ENCODE measurements at places on chromosomes 3 and 15.

GRCh38 chr3:184350618-184351017, 10.8 kb downstream of the CLCN2 start:
- no peaks in the 10 kb centered on the region for H3K27me3 ChIP-seq
- H3K4me1 ChIP-seq, result peaks cover 21% of the 10 kb centered on the region
- DNase-seq, result no peak
- peaks cover 3% of the 10 kb centered on the region for H3K36me3 ChIP-seq
- H3K4me3 ChIP-seq, result no peak overlapping the region

- no peak overlapping the region for H3K27ac ChIP-seq
- no peak for DNase-seq
- H3K27me3 ChIP-seq, result no peaks in the 10 kb centered on the region
- H3K4me1 ChIP-seq, result no peaks in the 10 kb centered on the region
- no peaks in the 10 kb centered on the region for H3K36me3 ChIP-seq
- no peak overlapping the region for H3K4me3 ChIP-seq
These were observed 213.8 kb downstream of the SLC9A9 start for GRCh38 chr3:143634427-143634826.

GRCh38 chr15:31391687-31392671, 65.3 kb downstream of the KLF13 start:
- H3K27ac ChIP-seq, result no peak overlapping the region
- H3K36me3 ChIP-seq, result no peaks in the 10 kb centered on the region
- H3K4me3 ChIP-seq, result peak overlapping the region; percentile 83
- no peaks in the 10 kb centered on the region for H3K27me3 ChIP-seq
- peak; percentile 79 for DNase-seq

GRCh38 chr3:156702367-156702766, 28.0 kb downstream of the TIPARP start:
- peaks cover 8% of the 10 kb centered on the region for H3K4me1 ChIP-seq
- DNase-seq, result no peak
- no peak overlapping the region for H3K4me3 ChIP-seq
- no peak overlapping the region for H3K27ac ChIP-seq
- peaks cover 44% of the 10 kb centered on the region for H3K36me3 ChIP-seq

- H3K36me3 ChIP-seq, result peaks cover 5% of the 10 kb centered on the region
- no peak overlapping the region for H3K4me3 ChIP-seq
- no peak for DNase-seq
- H3K27me3 ChIP-seq, result no peaks in the 10 kb centered on the region
- H3K27ac ChIP-seq, result no peak overlapping the region
These were observed 61.7 kb downstream of the FNDC3B start for GRCh38 chr3:172101107-172101506.

DNA sequence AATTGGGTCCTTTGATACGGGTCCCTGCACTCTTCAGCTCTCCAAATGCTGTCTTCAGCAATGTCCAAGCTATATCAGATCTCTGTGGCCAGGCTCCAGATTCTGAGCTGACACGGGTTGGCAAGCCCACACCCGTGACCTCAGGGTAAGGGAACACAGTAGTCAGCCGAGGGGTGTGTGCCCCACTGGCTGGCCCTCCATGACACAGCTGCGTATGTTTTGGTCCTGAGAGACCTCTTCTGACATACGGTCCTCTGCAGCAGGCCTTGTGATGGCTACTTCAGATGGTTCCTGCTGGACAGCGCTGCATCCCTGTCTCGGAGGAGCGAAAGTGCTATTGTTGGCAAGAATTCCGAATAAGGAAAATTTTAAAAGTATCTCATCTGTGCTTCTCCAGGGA, 85.2 kb upstream of the ADAMTS17 start:
- no peaks in the 10 kb centered on the region for H3K36me3 ChIP-seq
- H3K4me3 ChIP-seq, result no peak overlapping the region
- H3K27me3 ChIP-seq, result peaks cover 1% of the 10 kb centered on the region
- no peaks in the 10 kb centered on the region for H3K4me1 ChIP-seq
- H3K27ac ChIP-seq, result no peak overlapping the region

DNA sequence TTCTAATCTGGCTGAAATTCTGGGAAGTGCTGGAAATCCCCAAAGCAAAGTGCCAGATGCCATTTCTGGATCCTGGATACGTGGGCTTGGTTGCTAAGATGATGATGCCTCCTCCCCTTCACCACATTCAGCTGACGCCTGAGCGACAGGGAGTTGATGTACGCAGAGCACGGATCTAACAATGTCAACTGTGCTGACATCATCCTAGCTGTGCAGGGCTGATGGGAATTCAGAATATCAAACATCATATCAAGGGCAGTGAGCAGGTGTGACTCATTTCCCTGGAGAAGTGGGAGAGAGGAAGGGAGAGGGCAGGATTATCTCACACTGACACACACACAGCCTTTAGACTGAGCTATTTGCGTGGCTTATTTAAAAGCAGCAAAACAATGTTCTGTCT, 92.6 kb upstream of the ZBTB20 start:
- H3K27me3 ChIP-seq, result no peaks in the 10 kb centered on the region
- H3K27ac ChIP-seq, result no peak overlapping the region
- H3K4me1 ChIP-seq, result no peaks in the 10 kb centered on the region
- no peaks in the 10 kb centered on the region for H3K36me3 ChIP-seq
- DNase-seq, result no peak

DNA sequence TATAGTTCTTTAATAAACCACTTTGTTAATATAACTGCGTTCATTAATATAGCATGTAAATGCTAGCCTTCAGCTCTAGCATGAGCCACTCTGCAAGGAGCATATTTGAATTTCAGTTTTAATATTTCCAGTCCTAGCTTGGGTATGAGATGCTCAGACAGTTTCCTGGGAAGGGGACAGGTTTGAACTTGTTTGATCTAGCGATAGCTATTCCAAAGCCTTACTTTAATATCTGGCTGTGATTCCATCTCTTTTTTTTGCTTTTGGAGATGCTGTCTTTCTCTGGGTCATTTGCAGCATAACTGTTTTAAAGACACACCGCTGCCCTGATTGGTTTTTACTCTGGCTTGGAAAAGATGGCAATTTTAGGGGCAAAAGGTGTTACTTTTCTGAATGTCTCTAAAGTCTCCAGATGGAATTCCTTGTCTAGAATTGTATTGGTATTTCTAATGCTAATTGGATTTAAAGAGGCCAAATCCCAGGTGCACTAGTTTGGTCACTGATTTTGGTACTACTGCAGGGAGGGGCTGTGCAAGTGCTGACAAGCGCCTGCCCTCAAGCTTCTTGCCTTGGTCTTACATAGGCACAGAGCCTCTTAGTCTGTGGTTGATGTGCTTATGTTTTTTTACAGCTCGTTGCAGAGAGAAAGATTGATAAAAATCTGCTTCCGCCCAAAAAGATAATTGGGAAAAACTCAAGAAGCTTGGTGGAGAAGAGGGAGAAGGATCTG, 2.8 kb downstream of the NISCH start:
- no peak overlapping the region for H3K4me3 ChIP-seq
- H3K4me1 ChIP-seq, result peaks cover 27% of the 10 kb centered on the region
- peaks cover 37% of the 10 kb centered on the region for H3K36me3 ChIP-seq
- H3K27me3 ChIP-seq, result no peaks in the 10 kb centered on the region
- DNase-seq, result no peak

GRCh38 chr3:15384510-15385237, 42.7 kb downstream of the METTL6 start:
- no peak overlapping the region for H3K4me3 ChIP-seq
- H3K27ac ChIP-seq, result no peak overlapping the region
- H3K36me3 ChIP-seq, result no peaks in the 10 kb centered on the region

- peaks cover 67% of the 10 kb centered on the region for H3K36me3 ChIP-seq
- H3K27me3 ChIP-seq, result no peaks in the 10 kb centered on the region
- no peak overlapping the region for H3K4me3 ChIP-seq
- no peak overlapping the region for H3K27ac ChIP-seq
- DNase-seq, result no peak
These were observed 40.8 kb downstream of the MESD start for GRCh38 chr15:80948651-80949292.

- no peak overlapping the region for H3K27ac ChIP-seq
- no peak overlapping the region for H3K4me3 ChIP-seq
- no peaks in the 10 kb centered on the region for H3K36me3 ChIP-seq
- H3K4me1 ChIP-seq, result peaks cover 11% of the 10 kb centered on the region
These were observed 11.9 kb upstream of the CD200R1L start for GRCh38 chr3:112858410-112859069.

GRCh38 chr15:79222808-79223207, 59.7 kb upstream of the ANKRD34C start:
- DNase-seq, result no peak
- no peak overlapping the region for H3K27ac ChIP-seq
- no peaks in the 10 kb centered on the region for H3K36me3 ChIP-seq
- H3K4me3 ChIP-seq, result no peak overlapping the region
- H3K27me3 ChIP-seq, result peaks cover 12% of the 10 kb centered on the region

DNA sequence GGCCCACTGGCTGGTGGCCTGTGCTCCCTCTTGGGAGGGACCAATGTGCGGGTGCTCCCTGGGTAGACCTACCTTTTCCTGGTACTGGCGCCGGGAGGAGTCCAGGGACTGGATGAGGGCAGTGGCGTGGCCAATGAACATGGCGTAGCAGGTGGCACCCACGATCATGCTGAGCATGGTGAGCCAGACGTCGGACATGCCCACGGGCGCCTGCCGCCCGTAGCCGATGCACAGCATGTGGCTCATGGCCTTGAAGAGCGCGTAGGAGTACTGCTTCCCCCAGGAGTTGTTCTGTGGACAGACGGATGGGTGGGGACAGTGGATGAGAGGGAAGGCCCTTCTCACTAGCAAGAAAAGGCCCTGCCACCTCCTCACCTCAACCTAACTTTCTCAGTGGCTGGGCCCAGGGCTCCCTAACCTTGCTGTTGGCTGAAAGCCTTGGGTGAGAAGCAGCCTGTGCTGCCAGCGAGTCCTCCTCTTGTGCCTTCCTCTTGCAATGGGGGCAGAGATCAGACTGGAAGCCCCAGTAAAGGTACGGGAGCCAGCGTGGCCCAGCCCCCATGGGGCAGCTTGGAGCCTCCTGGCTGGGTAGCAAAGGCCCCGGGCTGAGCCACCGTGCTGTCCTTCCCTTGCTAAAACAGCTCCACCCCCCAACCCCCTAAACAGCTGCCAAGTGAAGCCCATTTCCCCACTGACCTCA, 39.1 kb downstream of the HCN4 start:
- no peak overlapping the region for H3K4me3 ChIP-seq
- H3K27me3 ChIP-seq, result peaks cover 11% of the 10 kb centered on the region
- no peak overlapping the region for H3K27ac ChIP-seq
- H3K4me1 ChIP-seq, result no peaks in the 10 kb centered on the region

DNA sequence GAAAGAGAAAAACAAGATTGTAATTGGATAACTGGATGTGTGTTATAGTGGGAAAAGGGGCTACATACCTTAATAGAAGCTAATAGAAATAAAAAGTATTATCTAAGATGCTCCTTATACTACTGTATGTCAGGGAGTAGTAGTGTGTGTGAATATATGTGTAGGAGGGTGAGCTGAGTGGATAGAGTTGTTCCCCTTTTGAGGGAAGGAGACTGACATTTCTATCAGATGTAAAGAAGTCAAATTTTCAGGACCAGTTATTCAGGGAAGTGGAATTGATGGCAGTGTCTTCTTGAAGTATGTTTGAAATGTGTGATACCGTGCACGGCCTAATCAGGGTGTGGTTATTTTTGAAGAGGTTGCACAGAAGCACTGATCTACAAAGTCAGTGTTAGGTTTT, 49.1 kb downstream of the PCOLCE2 start:
- H3K27me3 ChIP-seq, result no peaks in the 10 kb centered on the region
- no peak overlapping the region for H3K4me3 ChIP-seq
- DNase-seq, result no peak
- H3K27ac ChIP-seq, result no peak overlapping the region

DNA sequence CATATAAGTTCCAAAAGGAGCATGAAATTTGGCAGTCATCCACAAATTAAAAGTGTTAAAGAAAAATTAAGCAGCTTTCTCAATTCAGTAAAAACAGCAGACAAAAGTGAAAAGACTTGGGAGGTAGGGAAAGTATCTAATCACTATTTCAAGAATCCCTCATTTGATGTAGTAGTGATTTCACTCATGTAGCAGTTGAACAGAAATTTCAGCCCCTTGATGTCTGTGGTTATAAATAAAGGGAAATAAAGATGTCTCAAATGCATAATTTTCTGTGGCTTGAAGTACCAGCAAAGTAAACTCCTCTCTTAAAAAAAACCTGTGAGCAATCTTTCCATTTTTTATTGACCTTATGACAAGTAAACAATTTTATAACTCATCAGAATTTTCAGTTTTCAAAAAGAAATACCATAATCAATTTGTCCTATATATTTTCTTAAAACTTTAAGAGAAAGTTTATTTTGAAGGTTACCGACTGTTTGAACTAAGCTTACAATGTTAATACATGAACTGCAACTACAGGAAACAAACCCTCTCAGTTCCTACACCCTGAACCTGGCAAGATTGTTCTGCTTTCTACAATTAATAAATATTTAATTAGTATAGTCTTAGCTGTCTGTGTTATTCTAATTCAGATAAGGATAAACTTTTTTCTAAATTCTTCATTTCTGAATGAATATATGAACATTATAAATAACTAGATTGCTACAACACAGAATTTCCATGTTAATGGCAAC, 94.2 kb downstream of the CBLB start:
- H3K4me3 ChIP-seq, result no peak overlapping the region
- peaks cover 2% of the 10 kb centered on the region for H3K36me3 ChIP-seq

DNA sequence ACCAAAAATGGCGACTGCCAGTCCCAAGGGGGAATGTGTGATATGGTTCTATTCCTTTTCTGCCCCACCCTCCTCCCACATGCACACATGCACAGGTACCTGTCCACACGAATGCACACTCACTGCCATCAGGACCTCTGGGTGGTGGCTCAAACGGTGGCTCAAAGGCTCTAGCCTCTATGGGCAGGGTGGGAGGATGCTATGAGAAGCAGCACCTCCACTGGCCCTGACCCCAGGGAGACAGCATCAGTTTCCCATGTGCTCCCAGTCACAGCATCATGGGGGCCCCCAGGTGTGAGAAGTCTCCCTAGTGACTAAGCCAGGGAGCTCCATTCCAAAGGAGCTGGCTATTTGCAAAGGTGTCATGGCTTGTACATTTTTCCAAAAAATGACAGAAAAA, 15.9 kb downstream of the SEMA3G start:
- no peaks in the 10 kb centered on the region for H3K4me1 ChIP-seq
- no peaks in the 10 kb centered on the region for H3K27me3 ChIP-seq
- no peaks in the 10 kb centered on the region for H3K36me3 ChIP-seq
- DNase-seq, result no peak

DNA sequence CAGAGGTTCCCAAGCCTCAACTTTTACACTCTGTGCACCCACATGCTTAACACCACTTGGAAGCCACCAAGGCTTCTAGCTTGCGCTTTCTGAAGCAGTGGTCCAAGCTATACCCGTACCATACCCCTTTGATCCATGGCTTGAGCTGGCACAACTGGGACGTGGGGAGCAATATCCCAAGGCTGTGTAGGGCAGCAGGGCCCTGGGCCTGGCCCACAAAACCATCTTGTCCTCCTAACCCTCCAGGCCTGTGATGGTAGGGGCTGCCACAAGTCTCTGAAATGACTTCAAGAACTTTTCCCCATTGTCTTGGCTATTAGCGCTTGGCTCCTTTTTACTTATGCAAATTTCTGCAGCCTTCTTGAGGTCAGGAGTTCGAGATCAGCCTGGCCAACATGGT, 16.0 kb upstream of the PSMA4 start:
- H3K4me3 ChIP-seq, result no peak overlapping the region
- H3K4me1 ChIP-seq, result no peaks in the 10 kb centered on the region
- H3K27me3 ChIP-seq, result no peaks in the 10 kb centered on the region
- no peak for DNase-seq

All from common myeloid progenitor, CD34-positive (primary cell).